ENCODE measurements at places on chromosomes 4 and X.

DNA sequence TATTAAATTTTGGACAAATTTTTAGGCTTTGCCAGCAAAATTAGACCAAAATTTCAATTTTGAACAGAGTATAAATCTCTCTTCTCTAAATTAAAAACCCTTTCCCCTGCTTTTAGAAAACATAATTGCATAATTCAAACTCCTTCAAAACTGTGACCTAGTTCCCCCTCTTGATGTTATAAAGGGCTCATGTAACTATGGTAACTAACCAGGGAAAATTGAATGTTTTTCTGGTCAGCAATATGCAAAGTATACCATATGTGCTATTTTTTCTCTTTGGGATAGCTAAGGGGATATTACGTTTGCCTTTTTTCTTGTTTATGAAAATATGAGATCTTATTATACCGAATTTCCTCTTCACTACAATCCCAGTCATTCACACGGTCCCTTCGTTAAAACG is 5.1 kb upstream of the ING2 start:
- DNase-seq, result no peak

- no peak for DNase-seq
Measured at GRCh38 chrX:46653482-46653881, 79.9 kb downstream of the CHST7 start.

DNA sequence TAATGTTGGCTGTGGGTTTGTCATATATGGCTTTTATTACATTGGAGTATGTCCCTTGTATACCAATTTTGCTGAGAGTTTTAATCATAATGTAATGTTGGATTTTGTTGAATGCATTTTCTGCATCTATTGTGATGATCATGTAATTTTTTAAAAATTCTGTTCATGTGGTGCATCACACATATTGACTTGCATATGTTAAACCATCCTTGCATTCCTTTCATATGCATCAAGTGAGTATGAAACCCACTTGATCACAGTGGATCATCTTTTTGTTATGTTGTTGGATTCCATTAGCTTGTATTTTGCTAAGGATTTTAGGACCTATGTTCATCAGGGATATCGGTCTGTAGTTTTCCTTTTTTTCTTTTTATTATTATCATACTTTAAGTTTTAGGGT is 12.1 kb downstream of the HEPH start:
- DNase-seq, result no peak

DNA sequence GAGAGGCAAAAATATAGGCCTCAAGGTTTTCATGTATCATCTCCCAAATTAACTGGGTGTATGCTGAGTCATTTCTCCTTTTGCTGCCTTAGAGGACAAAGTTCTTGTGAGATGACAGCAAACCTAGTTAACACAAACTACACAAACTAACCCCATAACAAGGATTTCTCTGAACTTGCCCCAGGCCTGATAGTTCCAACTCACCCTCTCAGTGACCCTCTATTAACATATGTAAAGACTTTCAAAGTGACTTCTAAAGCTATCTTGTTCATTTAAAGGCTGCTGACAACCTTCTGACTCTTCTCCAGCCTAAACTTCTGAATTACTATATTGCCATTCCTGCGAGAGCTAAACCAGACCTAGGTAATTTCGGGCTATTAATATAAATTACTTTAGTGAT is 43.2 kb upstream of the CCDC149 start:
- no peak for DNase-seq

- no peak for DNase-seq
Measured at GRCh38 chrX:103817502-103817901, 14.6 kb downstream of the RAB9B start.

GRCh38 chrX:3592184-3592583 is 121.3 kb downstream of the PRKX start:
- no peak for DNase-seq

GRCh38 chr4:176498617-176499256 is 179.0 kb downstream of the SPCS3 start:
- no peak for DNase-seq

DNA sequence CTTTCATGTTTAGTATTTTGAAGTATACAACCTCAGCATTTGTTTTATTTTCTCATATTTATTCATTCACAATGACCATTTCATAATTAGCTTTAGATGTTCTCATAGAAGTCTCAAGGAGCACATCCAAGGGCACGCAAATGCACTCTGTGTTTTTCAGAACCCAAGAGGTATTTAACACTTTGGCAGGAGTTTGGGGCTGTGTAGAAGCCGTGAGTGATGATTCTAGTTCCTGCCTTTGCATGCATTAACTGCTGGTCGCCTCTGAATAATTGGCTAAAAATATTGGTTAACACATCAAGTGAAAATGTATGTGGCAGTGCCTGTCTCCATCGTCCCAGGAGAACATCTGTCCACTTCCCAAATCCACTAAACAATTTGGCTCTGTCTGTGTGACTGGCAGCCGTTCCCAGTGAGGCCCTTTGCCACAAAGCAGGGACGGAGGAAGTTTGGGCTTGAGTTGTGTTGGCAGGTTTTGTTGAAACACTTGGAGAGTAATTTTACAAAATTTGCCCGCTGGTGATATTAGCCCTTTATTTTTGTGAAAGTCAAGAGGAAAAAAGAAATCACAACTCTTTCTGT is 730.7 kb upstream of the SLIT2 start:
- no peak for DNase-seq

DNA sequence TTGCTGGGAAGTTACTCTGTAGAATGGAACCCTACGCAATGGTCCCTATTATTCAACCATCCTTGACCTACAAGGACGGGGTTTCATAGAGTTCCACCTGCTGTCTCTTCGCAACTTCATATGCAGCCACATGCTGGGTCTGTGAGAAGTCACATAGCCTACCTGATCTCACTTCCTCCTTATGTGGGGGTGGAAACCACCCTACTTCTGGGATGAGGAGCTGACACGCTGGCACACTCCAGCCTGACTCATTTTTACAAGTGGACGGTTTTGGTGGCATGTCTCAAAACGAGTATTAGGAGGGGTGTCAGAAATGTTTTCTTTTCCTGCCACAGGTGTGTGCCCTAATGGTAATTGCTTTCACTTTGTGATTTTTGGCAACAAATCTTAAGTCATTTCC is 36.8 kb upstream of the ARSD start:
- no peak for DNase-seq

- no peak for DNase-seq
Measured at GRCh38 chrX:30615229-30615628, 37.7 kb upstream of the TASL start.

GRCh38 chr4:155705664-155706063 is 39.0 kb downstream of the GUCY1A1 start:
- DNase-seq, result no peak

DNA sequence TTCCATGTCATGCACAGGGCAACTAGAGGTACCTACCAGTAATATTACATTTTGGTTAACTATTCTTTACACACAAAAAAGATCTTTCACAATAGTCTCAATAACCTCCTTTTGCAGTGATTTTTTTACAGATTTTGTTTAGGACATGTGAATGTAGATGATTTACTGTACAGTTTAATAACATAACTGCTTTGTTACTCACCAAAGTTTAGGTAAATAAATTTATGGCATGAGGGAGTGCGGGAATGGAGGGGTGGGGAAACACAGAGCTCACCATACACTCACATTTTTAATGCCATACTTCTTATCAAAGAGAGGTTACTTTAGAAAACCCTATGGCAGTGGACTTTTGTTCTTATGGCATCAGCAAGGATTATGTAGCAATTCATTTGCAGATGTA is 93.1 kb upstream of the TEX13A start:
- DNase-seq, result no peak

DNA sequence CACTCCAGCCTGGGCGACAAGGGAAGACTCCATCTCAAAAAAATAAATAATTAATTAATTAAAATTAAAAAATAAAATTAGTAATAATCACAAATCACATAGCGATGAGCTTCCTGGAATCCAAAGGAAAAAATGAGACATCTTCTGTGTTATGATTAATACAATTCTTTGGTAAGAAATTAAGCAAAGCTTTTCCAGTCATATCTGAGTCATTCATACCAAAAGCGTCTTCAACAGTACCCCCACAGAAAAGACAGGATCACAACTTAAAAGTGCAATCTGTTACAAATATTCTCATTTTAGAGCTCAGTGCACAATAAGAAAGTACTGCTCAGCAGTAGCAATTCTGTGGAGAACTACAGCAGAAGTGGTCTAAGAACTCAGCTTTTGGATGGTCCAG is 168.5 kb upstream of the MXRA5 start:
- DNase-seq, result no peak

- no peak for DNase-seq
Measured at GRCh38 chr4:37188100-37188499, 56.4 kb upstream of the NWD2 start.

DNA sequence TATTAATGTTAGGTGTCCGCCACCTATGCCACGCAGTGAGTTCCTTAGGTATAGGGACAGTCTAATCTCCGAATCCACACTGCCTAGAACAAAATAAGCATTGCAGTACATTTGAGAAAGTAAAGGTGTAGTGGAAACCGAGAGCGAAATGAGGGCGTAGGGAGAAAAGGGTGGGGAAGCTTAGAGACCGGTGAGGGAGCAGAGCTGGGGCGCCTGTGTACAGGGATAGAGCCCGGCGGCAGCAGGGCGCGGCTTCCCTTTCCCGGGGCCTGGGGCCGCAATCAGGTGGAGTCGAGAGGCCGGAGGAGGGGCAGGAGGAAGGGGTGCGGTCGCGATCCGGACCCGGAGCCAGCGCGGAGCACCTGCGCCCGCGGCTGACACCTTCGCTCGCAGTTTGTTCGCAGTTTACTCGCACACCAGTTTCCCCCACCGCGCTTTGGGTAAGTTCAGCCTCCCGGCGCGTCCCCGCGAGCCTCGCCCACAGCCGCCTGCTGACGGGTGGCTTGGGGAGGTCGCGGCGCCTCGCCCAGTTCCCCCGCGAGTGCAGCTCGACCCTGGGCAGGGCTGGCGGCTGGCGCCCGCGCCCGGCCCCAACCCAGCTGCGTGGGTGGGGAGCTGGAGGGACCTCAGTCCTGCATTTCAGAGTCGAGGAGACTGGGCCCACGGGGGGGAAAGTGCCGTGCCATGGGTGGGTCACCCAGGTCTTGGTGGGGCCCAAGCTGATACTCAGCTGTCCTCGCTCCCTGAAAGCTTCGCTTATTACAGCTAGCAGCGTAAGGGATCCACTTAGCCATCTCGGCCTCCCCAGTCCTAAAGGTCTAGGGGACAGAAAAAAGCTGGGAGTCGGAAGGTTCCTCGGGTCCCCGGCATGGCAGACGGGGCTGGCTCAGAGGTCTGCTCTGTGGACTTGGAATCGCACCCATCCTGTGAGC is at the start of gene ANXA3:
ANXA3 (plus strand) TSS at position 351 of the 932 bp plus-strand sequence. CDS start 2,704 bp downstream, outside the sequence.
- DNase-seq, result no peak

GRCh38 chr4:168441412-168441811 is 38.9 kb downstream of the DDX60L start:
- no peak for DNase-seq

DNA sequence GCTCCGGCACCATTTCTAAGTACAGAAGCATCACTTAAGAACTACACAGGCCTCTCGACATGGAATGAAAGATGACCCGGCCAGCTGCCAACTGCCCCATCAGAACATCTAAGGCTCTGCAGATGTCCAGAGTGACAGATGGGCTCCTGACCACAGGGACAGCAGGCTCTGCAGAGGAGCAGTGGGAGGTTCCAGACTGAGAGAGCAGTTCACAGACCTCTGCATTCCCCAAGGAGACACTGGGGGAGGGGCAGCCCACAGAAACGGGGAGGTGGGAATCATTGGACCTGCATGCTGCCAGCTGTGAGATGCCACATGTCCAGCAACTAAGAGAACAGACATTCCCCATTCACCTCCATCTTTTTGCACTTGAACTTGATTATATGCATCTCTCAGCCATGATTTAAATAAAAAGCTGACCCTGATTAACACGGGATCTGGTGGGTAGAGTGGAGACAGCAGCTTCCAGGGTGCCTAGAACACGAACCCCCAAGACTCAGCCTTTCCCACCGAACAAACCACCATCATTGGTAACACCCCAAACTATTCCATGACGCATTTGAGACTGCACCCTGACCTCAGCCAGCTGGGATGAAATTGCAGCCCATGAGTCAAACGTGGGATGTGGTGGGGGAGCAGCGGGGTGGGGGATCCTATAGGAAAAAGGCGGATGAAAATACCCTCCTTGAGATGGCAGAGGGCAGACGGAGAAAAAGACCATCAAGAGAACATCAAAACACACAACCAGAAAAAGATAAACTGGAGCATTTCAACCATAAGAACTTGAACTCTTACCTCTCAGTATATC is 47.2 kb downstream of the AFAP1 start:
- DNase-seq, result peak; percentile 87

DNA sequence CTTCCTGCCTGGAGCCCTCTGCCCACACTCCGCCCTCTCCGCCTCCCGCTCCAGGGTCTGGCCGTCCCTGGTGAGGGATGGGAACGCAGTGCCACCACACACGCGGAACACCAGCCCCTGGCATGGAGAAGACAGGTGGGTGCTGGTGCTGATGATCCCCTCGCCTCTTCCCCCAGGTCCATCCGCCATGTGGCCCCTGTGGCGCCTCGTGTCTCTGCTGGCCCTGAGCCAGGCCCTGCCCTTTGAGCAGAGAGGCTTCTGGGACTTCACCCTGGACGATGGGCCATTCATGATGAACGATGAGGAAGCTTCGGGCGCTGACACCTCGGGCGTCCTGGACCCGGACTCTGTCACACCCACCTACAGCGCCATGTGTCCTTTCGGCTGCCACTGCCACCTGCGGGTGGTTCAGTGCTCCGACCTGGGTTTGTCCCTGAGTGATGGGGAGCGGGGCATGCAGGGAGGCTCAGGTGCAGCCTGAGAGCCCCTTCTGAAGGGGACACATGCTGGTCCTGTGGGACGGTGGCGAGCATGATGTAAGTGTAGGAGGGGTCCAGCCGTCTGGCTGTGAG is 9.8 kb downstream of the BGN start:
- no peak for DNase-seq

GRCh38 chr4:2288051-2288541 is 26.2 kb upstream of the MXD4 start:
- no peak for DNase-seq

GRCh38 chr4:8101213-8102075 is 57.2 kb downstream of the ABLIM2 start:
- DNase-seq, result peak; percentile 15

DNA sequence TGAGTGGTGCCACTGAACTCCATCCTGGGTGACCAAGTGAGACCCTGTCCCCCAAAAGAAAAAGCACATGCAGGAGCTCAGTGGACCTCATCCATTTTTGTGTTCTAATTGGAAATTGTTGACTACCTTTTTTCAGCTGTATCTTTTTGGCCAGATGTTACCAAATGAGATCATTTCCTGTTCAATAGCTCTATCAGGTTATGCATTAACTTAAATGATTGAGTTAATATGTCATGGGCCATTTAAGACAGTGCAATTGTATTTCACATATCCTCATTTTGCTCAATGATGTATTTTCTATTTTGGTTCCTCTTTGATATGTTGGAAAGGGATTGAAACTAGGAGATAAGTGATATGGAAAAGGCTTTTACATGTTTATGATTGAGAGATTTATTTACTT is 26.2 kb upstream of the RHOH start:
- no peak for DNase-seq

GRCh38 chr4:153409924-153410501 is 56.1 kb upstream of the TMEM131L start:
- no peak for DNase-seq
